ENCODE measurements at places on chromosomes 16 and 17.

- no peak for DNase-seq
Measured at GRCh38 chr16:12569061-12569460, 234.6 kb downstream of the CPPED1 start.

GRCh38 chr16:71499775-71500364 lies 10.7 kb upstream of the ZNF19 start:
- DNase-seq = peak; percentile 62

DNA sequence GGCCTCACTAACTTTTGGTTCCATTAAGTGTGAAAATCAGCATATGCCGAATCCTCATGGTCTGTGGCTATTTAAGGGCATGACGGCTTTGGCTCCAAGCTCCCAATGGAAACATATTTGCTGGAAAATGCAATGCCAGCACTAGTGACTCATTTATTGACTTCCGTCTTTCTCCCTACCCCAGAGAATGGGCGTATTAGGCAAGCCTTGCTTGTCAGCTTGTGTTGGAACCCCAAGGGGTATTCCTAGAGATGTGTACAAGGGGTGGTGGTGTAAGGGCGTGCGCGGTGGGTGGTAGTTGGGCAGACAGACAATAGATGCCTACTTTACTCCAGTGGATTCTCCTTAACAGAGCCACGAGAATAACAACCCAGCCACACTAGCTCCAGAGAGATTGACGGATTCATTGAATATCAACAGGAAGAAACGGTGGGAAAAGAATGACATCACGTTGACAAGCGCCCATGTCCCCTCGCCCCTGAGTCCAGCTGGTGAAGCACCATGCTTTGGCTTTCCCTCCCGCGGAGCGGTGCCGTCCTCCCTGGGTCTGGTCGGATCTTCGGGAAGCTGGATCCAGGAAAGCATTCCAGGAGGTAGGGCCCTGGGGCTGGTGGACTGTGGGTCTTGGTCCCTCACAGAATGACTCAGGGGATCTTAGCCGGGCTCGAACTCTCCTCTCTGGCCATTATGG lies 10.3 kb downstream of the CD300LB start:
- DNase-seq = no peak

- no peak for DNase-seq
Measured at GRCh38 chr16:71754652-71755051, 30.2 kb upstream of the PHLPP2 start.

DNA sequence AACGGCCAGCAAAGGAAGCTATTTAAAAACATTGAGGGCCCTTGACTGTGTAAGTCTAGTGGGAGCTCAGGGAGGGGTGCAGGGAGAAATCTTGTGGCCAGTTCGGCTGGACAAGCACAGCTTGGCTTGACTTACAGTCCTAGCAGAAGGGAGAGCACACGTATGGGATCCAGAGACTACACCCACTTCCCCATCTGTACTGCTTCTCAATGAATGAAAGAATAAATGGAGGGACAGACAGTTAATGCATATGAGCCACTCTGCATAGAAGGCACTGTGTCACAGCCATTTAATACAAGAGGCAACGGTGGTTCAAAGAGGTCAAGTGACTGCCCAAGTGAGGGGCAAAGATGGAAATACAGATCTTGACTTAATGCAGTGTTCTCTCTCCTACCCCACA lies 15.5 kb downstream of the GTF3C1 start:
- no peak for DNase-seq

DNA sequence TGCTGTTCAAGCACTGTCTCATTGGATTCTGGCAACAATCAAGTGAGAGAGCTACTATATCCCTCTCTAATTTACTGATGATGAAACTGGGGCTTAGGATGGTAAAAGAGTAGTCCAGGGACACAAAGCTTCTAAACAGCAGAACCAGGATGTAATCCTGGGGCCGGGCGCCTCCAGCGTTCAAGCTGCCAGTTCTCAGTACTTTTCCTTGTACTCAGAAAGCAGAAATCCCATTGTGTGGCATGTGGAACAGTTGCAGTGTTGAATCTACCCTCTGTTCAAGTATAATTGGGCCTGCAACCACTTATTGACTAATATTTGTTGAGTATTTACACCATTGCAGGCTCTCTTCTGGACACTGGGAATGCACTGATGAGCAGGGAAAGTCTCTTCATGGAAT lies 14.5 kb upstream of the CDH13 start:
- no peak for DNase-seq

- no peak for DNase-seq
Measured at GRCh38 chr17:77657839-77658238, 300.7 kb upstream of the TNRC6C start.

DNA sequence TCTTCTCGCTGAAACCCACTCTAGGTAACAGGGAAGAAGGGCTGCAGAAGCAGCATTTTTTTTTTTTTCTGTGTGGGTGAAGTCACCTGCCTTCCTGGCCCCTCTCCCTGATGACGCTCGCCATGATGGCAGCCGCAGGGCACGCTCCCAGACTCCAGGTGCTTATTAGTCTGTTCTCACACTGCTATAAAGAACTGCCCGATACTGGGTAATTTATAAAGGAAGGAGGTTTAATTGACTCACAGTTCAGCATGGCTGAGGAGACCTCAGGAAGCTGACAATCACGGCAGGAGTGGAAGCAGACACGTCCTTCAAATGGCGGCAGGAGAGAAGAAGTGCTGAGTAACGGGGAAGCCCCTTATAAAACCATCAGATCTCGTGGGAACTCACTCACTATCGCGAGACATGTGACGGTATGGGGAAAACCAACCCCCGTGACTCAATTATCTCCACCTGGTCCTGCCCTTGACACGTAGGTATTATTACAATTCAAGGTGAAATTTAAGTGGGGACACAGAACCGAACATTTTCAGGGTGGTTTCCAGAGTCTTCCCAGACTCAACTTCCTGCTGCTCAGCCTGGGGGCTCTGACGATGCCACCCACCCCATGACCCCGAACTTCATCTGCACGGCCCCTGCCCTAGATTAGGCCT lies 34.9 kb upstream of the NLRP1 start:
- no peak for DNase-seq

GRCh38 chr17:75755205-75755901 lies 9.6 kb downstream of the GALK1 start:
- no peak for DNase-seq

GRCh38 chr16:89581045-89581695 lies 5.6 kb downstream of the CPNE7 start:
- DNase-seq = no peak

- DNase-seq = no peak
Measured at GRCh38 chr17:39801055-39801454, 63.1 kb downstream of the IKZF3 start.

DNA sequence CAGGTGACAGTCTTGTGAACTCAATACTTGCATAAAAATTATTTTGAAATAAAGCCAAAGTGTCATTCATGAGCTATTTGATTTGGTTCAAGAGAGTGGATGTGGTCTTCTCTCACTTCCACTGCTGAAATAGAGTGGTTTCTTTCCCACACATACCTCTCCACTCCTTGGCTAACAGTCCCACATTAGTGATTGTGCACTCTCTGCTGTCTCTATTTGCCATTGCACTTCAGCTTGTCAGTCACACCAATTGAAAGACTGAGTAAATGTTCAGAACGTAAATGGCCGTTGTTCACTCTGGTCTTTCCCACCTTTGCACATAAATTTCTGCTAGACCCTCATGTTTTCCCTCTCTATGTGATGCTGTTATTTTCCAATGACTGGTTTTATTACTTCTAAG lies 197.5 kb downstream of the FTO start:
- no peak for DNase-seq

- DNase-seq = peak; percentile 82
Measured at GRCh38 chr16:67968400-67969253, at the start of gene SLC12A4. Gene SLC12A4, minus strand, starts transcription at chr16:67968637. Its CDS starts 84 bp downstream, at chr16:67968553.

DNA sequence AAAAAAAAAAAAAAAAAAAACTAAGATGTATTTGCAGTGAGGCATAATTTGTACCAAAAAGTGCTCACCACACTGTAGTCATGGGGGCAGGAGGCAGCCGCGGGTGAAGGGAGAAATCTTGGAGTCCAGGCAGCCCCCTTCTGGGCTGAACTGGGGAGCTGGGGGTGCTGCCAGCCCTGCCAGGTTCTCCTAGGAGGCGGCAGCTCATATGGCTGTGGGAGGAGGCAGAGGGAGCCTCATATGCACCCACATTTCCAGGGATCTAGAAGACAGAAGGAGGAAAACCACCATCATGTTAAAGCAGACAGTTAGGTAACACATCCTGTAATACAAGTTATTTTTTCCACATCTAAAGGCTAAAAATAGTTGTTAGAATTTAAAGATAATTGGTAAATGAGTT lies 16.3 kb downstream of the MAPT start:
- DNase-seq = no peak

GRCh38 chr16:69847643-69848042 lies 85.5 kb downstream of the WWP2 start:
- no peak for DNase-seq

DNA sequence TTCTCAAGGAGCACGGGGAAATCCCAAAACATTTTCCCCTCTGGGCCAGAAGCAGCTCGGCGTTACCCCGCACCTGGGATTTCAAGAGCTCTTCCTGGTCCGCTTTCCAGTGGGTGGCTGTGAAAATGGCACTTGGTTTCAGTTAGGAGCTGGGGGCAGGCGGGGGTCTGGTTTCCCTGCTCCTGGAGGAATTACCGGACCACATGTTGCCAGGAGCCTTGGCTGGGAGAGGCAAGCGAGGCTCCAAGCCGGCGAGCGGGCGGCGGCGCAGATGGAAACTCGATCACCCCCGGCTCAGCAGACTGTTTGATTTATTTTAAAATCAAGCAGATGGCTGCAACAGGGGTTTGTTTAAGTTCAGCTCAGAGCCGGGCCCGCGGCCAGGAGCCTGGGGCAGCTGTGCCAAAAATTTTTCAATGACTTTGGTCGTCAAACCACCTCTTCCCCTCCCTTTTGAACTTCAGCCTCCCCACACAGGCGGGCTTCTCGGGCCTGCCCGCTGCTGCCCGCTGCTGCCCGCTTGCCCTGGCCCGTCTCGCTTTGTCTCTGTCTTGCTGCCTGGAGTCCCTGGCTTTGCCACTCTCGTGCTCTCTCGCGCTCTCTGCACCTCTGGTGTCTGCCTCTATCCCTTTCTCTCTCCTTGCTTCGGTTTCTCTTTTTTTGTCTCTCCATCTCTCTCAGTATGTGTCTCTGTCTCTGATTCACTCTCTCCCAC lies 108.0 kb upstream of the CIBAR2 start:
- no peak for DNase-seq

GRCh38 chr16:88368036-88368435 lies 14.7 kb upstream of the ZNF469 start:
- no peak for DNase-seq

DNA sequence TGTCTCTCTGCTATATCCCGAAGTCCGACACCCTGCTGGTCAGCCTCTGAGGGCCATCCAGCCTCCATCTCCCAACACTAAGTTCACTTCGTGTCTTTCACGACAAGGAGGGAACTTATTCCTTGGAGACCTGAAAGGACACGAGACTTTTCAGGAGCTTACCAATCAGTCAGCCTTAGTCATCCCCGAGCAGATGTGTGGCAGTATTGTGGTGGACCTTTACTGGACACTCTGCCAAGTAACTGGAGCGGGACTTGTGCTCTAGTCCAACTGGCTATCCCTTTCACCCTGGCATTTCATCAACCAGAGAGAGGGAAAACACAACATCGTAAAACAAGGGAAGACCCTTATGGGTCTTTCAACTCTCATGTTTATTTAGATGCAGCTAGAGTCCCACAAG lies 87.1 kb downstream of the EMP2 start:
- DNase-seq = no peak

GRCh38 chr17:83062818-83063671 lies 16.4 kb upstream of the METRNL start:
- no peak for DNase-seq

DNA sequence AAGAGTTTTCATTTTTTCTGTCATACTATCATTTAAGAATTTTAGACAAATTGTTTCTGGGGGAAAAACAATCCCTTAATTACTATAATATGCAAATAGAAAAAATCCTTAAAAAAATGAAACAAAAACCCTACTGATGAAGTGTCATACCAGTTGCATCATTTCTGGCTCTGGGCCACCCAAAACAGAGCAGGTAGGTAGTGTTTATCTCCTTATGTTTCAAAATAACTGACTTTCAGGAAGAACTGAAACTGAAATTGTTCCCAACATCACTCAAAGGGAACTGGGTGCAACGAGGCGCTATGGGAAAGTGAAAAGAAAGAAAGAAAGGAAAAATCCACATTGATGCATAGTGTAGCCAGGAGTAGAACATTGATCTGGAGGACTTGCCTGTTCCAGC lies 653.1 kb upstream of the SOX9 start:
- DNase-seq = no peak

GRCh38 chr16:4271176-4272113 lies 1.4 kb downstream of the TFAP4 start:
- peak; percentile 88 for DNase-seq

- no peak for DNase-seq
Measured at GRCh38 chr16:2149630-2150417, 1.4 kb downstream of the RAB26 start.

GRCh38 chr17:66508896-66509844 lies 206.8 kb downstream of the PRKCA start:
- DNase-seq = peak; percentile 78

DNA sequence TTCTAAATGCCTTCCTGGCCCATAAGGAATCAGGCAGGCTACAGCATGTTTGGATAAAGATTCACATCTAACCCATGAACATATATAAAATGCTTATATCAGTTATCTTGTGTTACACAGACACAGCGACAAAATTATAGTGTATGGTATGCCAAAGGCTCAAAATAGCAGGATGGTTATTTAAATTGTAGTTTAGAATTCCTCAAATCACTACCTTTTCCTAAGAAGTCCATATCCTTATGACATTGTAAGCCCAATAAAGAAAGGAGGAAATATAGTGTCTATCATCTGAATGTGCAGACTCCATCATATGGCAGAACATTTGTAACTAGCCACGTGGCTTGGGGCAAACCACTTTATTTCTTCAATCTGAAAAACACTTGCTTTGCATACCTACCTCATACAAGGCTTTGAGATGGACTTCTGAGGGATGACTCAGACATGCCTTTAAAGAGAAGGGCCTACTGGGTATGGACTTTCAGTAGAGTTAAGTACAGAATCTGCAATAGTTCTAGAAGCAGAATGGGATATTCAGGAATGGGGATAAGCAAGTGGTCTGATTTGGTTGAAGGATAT lies 12.1 kb upstream of the DHX8 start:
- DNase-seq = no peak

GRCh38 chr17:56309897-56310296 lies 156.6 kb downstream of the ANKFN1 start:
- DNase-seq = no peak

DNA sequence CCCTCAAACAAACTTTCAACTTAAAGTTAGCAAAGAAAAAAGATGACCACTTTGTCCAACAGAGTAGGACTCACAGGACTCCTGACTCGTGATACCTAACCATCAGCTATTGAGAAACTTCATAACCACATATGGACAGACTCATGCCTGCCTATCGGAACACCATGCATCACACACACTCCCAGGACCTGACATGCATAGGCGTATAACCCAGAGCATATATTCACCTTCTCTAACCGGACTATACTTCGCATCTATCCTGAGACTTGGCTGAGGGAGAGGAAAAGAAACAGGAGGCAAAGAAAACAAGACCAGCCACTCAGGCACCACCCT lies 2.2 kb downstream of the PIP4K2B start:
- no peak for DNase-seq

All from CD4-positive, alpha-beta T cell treated with Interleukin-4 for 4 hours (primary cell).